ENCODE measurements at places on chromosomes 16 and 17.

GRCh38 chr16:4691666-4692412 lies 1.5 kb upstream of the NUDT16L1 start:
- DNase-seq = no peak

DNA sequence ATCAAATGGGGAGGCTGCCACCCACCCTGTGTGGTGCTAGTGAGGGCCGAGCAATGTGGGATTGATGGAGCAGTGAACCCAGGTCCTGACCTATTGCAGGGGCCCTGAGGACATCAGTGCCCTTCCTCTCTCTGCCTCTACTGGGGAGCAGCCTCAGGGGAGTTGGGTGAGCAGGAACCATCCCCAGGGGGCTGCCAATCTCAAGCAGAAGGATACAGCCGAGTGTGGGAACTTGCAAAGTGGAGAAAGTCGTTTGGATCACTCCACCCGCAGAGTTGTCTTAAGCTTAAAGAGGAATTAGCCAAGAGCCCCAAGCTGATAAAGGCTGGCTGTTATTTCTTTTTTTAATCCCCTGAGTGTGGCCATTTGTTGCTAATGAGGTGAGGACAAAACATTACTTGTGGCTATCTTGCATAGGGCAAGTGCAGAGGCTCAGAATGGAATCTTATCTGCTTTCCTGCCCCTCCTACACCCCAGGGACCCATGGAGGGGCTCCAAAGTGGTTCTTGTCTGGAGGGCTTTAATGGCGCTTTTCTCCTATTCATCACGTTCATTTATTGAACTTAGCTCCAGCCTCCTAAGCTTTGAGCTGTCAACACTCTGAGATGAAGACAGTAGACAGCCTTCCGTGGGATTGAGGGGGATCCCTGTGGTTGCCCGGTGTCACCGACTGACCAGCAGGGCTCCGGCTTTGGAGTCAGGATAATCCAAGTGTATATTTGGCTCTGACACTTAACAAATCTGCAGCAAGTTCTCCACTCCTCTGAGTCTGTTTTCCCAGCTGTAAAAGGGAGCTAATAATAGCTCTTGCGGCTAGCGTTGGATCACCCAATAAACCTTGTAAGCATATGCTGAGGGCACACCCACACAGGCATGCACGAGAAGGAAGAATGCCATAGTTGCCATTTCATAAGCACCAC lies 45.1 kb downstream of the MYH11 start:
- DNase-seq = peak; percentile 24

- DNase-seq = peak; percentile 98
Measured at GRCh38 chr16:74606521-74607309, at the start of gene GLG1. GLG1 (minus strand) TSS chr16:74607114; CDS start chr16:74607094, 20 bp downstream.

- peak; percentile 56 for DNase-seq
Measured at GRCh38 chr17:43832168-43832975, 574 bp downstream of the MPP3 start.

DNA sequence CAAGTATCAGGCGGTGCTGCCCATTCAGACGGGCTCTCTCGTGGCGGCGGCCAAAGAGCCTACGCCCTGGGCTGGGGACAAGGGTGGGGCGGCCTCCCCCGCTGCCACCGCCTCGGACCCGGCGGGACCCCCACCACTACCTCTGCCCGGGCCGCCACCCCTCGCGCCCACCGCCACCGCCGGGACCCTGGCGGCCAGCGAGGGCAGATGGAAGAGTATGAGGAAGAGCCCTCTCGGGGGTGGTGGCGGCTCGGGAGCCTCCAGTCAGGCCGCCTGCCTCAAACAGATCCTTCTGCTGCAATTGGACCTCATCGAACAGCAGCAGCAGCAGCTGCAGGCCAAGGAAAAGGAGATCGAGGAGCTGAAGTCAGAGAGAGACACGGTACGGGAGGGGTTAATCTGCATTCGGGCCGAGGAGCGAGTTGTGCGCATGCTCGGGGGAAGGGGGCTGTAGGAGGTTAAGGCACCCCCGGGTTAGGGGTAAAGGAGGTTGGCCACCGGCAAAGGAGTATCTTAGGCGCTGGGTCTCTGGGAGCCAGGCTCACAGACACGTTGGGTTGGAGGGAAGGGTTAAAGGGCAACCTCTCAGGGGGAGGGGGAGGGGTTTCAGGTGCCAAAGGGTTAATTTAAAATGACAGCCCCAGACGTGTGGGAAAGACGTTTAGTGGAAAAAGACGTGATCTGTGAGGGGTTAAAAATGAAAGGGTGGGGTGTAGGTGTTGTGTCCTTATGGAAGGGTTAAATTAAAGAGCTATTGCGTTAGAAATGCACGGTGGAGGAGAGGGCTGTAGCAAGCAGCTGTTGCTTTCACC lies 1.4 kb downstream of the MSL1 start:
- DNase-seq = peak; percentile 79

DNA sequence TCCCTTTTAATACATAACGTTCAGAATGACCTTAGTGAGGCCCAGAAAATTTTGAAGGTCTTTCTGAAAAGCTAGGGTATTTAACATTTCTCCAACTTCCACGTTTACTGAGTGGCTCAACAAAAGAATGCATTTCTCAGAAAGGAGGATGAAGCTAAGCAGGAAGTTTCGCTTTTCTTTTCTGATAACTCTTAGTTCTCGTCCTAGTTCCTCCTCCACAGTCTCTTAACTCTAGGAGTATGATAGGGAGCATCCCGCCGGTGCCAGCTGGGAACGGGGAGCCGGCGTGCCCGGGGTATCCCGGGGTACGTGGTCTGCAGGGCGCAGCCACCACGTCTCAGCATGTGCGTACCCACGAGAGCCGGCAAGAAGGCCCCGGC lies 363 bp downstream of the KARS1 start:
- DNase-seq = peak; percentile 87

All from right kidney (tissue), 9 donors.